ENCODE measurements at places on chromosomes 7 and 10. TPM values are rescaled to one million over a fixed set of nuclear protein-coding genes. Genes with fewer than 3 reads are reported as not detected.

The MICALL2 gene
- 9.6 TPM for total RNA-seq

The MRPL32 gene
- total RNA-seq: 65.1 TPM

DNA sequence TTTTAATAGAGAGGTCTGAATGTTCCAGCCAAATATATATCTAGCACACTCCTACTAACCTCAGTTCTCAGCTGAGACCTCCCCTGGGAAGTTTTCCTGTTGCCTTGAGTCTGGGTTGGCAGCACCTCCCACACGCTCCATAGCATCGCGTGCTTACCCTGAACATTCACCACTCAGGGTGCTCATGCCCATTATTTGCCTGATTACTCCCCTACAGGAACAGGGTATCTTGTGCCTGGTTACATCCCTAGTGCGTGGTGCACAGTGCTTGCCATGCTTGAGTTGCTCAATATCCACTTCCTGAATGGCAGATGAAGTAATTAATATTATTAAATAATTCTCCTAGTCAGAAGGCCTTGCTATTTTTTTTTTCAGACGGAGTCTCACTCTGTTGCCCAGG lies 269.9 kb upstream of the IMMP2L start:
- ATAC-seq: no peak

The OPALIN gene
- total RNA-seq: 0.21 TPM

DNA sequence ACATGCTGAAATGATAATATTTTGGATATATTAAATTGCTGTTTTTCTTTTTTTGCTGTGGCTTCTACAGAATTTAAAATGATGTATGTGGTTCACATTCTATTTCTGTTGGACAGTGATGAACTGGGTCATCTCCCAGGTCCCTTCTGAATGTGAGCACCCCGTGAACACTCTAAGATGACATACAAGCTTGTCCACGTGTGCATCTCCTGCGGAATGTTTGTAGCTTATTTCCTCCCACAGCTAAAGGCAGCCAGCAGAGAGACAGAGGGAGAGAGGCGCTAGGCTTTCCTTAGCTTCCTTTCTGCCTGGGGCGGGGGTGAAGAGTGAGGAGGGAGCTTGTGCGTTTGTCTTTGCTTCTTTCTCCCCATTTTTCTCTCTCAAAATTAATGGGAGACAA lies 219.1 kb downstream of the EMX2 start:
- no peak for ATAC-seq

DNA sequence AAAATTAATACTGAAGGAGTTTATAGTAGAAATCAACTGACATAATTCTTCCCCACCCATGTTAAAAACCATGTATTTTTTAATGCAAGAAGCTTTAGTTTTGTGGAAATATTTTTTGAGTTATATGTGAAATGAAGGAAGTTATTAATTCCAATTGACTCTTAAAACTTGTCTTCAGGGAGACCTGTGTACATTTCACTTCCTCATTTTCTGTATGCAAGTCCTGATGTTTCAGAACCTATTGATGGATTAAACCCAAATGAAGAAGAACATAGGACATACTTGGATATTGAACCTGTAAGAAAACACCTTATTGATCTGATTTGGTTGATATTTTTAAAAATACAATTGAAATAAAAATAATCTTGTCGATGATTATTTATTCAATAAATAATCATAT lies 33.3 kb downstream of the CD36 start:
- no peak for ATAC-seq

GRCh38 chr7:80542398-80542797 lies 30.5 kb upstream of the GNAT3 start:
- peak; percentile 52 for ATAC-seq

GRCh38 chr10:42883993-42884983 lies 101.7 kb downstream of the BMS1 start:
- ATAC-seq: no peak

- ATAC-seq: no peak
Observed at GRCh38 chr7:52786174-52786573, 249.3 kb upstream of the POM121L12 start.

The ZNF804B gene
- 0.05 TPM for total RNA-seq

GRCh38 chr10:99700649-99701048 lies 31.3 kb downstream of the COX15 start:
- no peak for ATAC-seq

DNA sequence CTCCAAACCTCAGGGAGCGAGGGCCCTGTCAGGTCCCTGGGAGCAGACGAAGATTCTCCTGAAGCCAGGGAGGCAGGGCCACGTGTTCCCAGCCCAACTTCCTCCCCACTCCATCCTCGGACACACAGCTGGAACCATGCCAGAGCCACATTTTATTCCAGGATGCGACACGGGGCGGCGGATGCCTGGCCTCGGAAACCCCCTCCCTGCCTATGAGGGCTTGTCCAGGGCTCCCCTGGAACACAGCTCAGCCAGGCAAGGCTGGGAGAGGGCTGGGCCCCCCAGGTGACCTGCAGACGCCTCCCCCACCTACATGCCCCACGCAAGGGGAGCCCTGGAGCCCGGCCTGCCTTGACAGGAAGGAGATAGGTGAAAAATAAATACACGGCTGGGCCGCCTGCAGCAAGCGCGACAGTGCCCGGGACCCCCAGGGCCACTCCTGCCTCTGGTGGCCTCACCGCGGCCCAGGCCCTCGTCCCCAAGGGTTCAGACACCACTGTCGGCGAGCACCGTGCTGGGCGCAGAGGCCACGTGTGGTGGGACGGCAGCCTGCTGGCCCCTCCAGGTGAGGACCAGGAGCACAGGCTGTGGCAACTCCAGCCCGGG lies 21.5 kb downstream of the GET4 start:
- ATAC-seq: no peak

DNA sequence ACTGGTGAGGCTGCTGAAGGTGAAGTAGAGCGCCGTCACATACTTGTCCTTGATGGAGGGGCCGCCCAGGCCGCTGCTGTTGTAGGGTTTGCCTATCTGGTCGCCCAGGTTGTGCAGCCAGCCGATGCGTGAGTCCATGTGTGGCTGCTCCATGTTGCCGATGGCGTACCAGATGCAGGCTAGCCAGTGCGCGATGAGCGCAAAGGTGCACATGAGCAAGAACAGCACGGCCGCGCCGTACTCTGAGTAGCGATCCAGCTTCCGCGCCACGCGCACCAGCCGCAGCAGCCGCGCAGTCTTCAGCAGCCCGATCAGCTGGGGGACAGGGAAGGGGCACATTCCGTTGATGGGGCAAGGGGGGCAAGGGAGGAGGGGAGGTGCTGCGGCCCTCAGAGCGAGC lies 26.6 kb downstream of the KCNH2 start:
- no peak for ATAC-seq

GRCh38 chr10:67401711-67402110 lies 294.3 kb downstream of the CTNNA3 start:
- ATAC-seq: no peak

GRCh38 chr7:54060643-54061042 lies 481.5 kb upstream of the VSTM2A start:
- ATAC-seq: no peak

The PRF1 gene
- not detected for total RNA-seq

The CCNY gene
- total RNA-seq: 34.1 TPM

- ATAC-seq: no peak
Observed at GRCh38 chr10:113183573-113183972, 233.5 kb downstream of the TCF7L2 start.

GRCh38 chr10:69470463-69471384 lies 19.5 kb downstream of the TSPAN15 start:
- ATAC-seq: no peak

GRCh38 chr7:2680792-2681490 lies 7.1 kb upstream of the AMZ1 start:
- peak; percentile 92 for ATAC-seq

The NACAD gene
- total RNA-seq: 11.3 TPM

Data from motor neuron (in vitro differentiated cells).